Eye (tissue), 1 donor: ENCODE measurements at places on chromosomes 1 and 21.

DNA sequence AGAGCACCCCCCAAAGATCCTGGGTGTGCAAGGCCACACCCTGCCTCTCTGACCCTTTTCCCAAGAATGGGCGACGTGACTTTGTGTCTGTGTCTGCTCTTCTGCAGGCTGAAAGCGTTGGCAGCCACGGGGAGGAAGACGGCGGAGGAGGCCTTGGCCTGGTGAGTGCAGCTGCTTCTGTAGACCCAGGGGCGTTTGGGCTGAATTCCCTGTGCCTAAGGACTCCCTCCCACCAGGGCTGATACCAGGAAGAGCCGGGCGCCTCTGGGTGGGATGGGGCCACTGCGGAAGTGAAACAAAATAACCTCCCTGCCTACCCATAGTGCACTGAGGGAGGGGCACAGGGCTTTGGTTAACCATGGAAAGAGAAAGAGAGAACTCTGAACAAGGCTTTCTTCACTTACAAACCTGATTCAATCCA lies 2.5 kb downstream of the UBASH3A start:
- no peak for DNase-seq

GRCh38 chr1:168843401-168843800 lies 114.4 kb upstream of the DPT start:
- DNase-seq, result no peak

GRCh38 chr1:86648255-86648654 lies 56.1 kb upstream of the SH3GLB1 start:
- DNase-seq, result peak; percentile 45

DNA sequence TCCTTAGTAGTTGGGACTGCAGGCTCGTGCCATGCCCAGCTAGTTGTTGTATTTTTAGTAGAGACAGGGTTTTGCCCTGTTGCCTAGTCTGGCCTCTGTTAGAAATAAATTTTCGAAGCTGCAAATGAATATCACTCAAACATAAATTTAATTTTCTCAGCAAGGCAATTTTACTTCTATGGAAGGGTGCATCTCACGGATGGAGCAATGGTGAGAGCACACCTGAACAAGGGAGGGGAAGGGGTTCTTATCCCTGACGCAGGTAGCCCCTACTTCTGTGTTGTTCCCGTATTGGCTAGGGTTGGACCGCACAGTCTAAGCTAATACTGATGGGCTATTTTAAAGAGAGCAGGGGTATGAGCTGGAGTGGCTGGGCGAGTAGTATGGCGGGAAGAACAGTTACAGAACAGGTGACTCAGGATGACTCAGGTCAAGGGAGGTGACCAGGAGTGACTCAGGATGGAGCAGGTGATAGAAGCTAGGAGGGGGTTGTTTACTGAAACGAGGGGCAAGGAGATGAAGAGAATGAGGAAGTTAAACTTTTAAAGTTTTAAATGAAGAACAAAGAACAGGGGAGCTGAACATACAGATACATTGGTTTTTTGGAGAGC lies 7.5 kb downstream of the MDM4 start:
- no peak for DNase-seq

DNA sequence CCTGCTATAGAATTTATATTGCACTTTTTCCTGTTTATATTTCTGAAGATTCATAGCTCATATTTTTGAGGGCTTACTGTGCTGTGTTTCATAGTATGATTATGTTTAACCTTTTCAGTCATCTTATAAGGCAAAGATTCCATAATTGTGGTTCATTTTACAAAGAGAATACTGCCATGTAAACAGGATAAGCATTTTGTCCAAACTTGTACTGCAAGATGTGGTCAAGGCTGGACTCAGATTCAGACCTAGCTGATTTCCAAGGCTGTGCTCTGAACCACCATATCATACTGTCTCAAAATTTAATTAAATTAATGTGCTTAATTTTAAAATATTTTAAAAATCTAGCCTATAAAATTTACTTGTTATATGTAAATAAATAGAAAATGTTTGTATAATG lies 31.4 kb downstream of the STXBP3 start:
- DNase-seq, result no peak

DNA sequence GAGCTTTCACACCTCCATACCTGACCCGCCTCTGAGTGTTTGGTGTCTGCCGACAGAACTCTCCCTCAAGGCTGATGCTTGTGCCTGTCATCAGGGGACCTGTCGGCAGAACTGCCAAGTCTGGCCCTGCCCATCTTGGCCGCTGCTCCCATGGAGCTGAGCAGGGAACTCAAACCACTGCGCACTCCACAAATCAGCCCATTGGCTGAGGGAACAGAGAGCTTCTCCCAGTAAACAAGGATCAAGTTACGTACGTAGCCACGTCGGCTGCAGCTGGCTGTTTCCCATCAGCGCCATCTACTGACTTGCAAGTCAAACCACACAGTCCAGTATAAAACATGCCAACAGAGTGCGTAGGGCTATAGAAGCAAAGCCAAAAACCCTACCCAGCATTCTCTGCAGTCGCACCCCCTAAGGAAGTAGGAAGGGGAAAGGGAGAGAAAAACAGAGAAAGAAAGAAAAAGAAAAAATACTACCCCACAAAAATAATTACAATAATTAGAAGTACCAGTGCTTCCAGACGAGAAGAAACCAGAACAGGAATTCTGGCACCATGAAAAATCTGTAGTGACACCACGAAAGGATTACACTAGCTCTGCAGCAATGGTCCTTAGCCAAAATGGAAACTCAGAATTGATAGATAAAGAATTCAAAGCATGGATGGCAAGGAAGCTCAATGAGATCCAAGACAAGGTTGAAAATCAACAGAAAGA lies 13.1 kb downstream of the KRTAP13-1 start:
- no peak for DNase-seq
